NCI-H345 (cell line): ENCODE measurements at places on chromosomes 1 and 21.

- peak; percentile 21 for DNase-seq
These were observed 31.3 kb upstream of the CLCA4 start for GRCh38 chr1:86515597-86515996.

DNA sequence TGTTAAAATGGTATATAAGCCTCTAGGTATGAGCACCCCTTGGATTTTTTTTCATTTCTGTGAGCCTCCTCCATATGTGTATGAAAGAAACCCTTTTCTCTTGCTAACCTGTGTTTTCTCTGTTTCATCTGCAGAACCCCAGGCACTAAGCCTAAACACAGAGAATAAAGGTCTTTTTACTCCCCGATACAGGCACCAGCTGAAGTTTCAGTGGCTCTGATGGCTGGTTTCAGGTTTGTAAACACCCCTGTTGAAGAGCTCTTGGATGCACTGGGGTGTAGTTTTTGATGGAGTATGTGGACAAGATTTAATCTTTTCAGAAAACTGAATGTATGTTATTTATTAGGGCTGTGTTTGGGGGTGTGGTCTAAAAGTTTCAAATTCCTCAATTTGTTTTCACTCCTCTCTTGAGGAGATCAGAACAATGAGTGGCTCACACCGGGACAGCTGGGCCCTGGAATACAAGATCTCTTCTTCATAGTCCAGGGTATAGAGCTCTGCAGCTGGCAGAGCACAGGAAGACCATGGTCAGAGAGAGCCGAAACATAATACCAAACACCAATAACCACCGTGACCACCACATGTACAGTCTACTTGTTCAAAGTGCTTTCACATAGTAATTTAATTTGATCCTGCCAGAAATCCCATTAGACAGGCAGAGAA, 50.2 kb upstream of the VTCN1 start:
- no peak for DNase-seq

DNA sequence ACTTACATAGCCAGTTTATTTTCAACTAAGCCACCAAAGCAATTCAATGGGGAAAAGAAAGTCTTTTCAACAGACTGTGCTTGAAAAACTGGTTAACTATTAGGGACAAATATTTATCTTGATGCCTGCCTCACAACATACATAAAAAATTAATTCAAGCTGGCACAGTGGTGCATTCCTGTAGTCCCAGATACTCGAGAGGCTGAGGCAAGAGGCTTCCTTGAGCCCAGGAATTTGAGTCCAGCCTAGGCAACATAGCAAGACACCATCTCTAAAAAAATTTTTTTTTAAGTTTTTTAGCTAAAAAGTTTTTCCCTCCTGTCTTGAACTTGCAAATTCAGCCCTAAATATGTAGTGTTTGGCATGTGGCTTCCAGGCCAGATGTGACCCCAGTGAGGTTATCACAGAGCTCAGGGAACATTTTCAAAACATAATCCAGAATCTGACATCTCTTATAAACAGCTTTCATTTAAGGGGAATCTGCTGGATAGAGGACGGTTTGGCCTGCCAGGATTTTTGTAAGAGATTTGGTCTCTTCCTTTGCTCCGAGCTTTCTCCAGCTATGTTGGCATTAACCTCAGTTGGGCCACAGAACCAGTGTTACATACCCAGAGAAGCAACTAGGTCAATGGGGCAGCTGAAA, 46.4 kb downstream of the COL6A1 start:
- DNase-seq: no peak

- peak; percentile 28 for DNase-seq
These were observed 2.0 kb upstream of the RCC2 start for GRCh38 chr1:17441265-17441992.

- no peak for DNase-seq
These were observed 77.1 kb downstream of the PGBD5 start for GRCh38 chr1:230349020-230349393.

- no peak for DNase-seq
These were observed 61.0 kb downstream of the TOR3A start for GRCh38 chr1:179142889-179143299.

DNA sequence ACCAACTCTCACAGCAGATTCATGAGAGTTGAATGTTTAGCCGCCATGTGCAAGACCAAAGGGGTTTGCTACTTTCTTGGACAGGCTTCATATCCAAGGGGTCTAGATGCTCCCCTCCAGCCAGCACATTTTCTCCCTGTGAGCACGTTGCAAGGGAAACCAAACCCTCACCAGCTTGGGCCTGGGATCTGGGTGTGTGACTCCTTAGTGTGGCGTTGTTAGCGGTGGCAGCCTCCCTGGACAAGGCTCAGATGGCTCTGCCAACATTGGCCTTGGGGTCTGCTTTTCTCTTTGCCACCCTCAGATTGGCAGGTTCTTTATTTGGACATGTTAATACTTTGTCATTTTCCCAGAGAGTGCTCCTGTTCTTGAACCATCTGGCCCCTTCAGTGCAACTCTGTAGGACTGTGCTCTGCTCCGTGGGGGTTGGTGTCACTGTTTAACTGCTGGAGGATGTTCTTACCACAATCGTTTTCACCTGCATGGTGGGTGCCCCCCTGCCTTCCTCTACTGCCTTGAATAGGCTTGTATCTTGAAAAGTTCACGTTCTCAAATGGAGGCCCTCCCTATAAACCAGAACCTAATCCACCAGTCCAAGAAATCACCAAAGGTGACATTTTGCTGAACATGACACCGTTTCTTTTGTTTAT, 13.4 kb downstream of the ABCG1 start:
- peak; percentile 60 for DNase-seq

DNA sequence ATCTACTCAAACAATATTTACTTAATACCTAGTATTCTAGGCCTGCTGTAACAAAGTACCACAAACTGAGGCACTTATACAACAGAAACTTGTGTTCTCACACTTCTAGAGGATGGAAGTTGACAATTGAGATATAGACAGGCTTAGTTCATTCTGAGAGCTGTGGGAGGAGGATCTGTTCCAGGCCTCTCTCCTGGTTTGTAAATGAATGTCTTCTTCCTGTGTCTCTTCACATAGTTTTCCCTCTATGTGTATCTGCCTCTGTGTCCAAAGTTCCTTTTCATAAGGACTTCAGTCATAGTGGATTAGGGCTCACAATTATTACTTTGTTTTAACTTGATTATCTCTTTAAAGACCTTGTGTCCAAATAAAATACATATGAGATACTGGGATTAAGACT, 251.1 kb downstream of the COL11A1 start:
- DNase-seq: no peak

GRCh38 chr1:225972344-225973152, 26.6 kb downstream of the SDE2 start:
- DNase-seq: no peak

GRCh38 chr21:46424039-46424591, 34.6 kb upstream of the DIP2A start:
- no peak for DNase-seq

DNA sequence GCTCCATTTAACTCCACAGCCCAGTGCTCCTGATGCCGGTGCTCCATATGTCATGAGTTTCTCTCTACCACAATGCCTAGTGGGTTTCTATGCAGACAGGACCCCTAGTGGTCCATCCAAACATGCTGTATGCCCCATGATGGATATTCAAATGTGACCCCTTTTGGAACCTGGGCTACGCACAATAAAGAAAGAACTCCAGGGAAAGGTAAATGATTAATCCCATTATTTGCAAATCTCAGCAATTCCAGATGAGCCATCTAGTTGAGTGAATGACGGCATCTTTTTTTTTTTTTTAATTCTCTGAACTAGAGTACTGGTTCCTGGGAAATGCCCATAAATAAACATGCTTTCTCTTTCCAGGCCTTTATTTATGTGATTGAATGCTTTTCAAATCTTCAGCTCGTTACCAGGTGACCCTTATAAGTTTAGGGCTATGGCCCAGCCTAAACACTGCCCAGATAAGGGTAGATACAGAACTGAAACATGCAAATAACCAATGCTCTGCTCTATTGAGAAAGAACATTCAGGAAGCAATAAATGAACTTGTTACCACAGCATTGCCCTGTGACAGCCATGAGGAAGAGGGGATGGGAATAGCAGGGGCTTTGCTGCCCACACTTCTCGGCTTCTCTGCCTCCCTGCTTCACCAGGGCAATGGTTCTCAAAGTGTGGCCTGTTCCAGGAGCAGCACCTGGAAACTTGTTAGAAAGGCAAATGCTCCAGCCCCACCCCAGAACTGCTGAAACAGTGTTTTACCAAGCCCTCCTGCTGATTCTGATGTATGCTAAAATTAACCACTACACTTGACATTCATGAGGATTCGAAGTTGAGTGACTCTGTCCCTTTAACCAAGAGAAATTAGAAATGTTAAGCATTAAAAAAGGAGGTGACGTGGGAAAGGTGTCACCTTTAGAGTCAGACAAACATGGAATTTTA, 151.7 kb downstream of the SEC16B start:
- no peak for DNase-seq

DNA sequence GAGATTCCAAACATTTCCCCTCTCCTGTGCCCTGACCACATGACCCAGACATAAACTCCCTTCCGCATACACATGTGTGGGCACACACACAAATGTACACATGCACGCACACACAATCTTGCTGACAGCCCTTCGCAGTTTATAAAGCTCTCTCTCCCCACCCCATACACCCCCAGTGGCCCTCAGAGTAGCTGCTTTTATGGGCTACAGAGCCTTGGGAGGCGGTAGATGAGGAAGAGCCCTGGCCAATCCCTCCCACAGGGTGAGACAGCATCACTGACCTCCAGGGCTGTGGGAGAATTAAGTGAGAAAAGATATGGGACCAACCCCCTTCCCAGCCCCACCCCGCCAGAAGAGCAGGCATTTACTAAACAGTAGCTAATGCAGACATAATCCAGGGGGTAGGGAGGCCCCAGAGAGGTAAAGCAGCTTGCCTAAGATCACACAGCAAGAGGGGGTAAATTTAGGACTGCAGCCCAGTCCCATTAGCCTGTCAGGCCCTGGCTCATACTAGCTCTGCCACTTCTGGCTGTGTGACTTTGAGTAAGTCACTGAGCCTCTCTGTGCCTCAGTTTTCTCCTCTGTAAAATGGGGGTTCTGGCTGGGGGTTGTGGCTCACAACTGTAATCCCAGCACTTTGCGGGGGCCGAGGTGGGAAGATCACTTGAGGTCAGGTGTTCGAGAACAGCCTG, 5.1 kb downstream of the SDC3 start:
- DNase-seq: no peak

DNA sequence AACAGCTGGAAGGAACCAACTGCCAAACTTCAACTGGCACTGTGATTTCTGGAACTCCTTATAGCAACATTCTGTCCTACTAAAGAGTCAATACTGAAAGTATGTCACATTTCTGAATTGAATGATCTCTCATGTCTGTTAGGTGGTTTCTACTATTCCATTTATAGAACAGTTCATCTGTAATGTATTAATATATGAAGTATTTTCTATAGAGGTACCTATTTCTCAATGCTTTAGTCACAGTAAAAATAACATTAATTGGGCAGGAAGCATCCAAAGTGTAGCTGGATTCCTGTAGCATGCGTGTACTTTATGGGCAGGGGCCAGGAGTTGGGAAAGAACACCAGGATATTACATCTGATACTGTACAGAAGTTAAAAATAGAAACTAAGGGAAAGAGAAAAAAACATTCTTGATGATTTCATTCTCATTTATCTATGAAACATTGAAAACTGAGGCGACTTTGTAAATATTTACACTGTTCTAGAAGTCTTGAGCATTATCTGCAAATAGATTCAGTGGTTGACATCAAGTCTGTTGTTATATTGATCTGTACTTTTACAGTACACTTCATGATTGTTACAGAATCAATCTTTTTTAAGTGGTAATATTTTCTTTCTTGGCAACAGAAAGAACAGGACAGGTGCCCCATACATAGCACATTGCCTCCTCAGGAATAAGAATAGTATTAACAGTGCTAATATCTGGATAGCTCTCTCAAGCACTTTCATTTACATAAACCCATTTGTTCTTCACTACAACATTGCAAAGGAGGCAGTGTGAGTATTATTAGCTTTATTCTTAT, 6.2 kb upstream of the ZNF281 start:
- DNase-seq: no peak

DNA sequence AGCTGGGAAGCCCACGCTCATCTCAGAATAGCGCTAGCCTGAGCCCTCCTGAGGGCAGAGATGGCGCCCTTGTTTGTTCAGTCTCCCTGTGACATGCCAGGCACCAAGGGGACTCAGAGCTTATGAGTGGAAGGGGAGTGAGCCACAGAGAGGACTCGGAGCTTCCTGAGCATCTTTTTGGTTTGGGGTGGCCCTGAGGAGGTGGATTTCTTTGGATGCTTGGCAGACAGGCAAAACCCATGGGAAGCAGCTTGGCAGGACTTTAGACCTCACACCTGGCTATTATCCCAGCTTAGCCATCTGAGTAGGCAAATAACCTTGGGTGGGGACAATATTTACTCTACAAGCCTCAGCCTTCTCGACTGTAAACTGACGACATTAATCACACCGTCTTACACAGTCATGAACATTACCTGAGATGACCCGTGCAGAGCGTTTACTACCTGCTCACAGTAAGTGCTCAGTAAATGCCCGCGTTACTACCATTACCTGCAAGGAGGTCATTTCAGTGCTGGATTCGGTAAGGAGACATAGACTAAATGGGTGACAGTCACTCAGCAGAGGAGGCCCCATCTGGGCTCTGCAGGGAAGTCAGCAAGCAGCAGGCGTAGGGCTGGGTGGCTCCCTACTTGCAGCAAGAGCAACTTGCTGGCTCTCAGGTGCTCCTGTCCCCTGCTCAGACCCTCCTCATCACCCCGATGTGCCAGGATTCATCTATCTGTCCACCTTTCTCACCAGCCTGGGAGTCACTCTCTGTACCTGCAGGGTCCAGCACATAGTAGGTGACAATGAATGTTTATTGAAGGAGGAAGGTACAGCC, 54.9 kb downstream of the KLHDC7A start:
- peak; percentile 12 for DNase-seq

DNA sequence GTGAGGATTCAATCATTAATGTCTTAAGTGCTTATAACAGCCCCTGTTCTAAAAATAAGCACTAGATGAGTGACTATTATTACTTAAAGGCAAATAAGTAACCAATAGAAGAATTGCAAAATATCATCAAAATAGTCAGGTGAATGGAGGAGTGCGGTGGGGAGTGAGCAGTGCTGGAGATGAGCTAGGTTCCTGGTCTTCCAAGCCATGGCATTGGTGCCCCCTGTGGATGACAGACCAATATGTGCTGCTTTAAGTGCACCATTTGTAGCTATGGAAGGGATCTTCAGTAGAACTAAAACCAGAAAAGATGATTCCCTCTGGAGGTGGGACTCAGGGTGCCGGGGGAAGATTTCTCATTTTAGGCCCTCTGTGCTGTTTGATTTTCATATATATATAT, 46.1 kb upstream of the SLC30A1 start:
- DNase-seq: no peak

GRCh38 chr1:198713081-198713480, 74.2 kb downstream of the PTPRC start:
- DNase-seq: no peak

GRCh38 chr1:219430419-219430818, 182.5 kb downstream of the ZC3H11B start:
- no peak for DNase-seq

- DNase-seq: no peak
These were observed 17.1 kb downstream of the ATP5PF start for GRCh38 chr21:25717491-25718147.

GRCh38 chr21:32256251-32256650, 22.6 kb downstream of the MIS18A start:
- no peak for DNase-seq

GRCh38 chr1:944341-945325, 14.4 kb downstream of the NOC2L start:
- no peak for DNase-seq

- DNase-seq: no peak
These were observed 9.8 kb upstream of the AK5 start for GRCh38 chr1:77271852-77272580.

- DNase-seq: no peak
These were observed 173.6 kb upstream of the CHRM3 start for GRCh38 chr1:239212811-239213220.
